HL-60 (cell line): ENCODE measurements at places on chromosomes 12 and 14.

DNA sequence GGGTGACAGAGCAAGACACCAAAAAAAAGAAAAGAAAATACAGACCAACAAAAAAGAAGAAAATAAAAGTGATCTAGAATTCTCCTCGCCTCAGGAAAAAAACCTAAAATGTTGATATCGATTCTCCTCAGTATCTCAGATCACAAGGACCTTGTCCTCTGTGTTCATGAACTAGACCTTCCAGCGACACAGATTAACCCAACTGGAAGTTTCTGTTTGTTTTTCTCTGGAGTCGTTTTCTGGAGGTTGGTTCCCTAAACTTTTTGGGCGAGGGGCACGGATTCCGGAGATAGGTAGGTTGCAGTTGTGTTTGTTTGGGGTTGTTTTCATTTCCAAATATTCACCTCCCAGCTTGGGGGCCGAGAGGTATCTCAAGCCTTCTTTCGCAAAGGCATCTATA lies 559 bp upstream of the RFC5 start:
- no peak for DNase-seq

- DNase-seq: no peak
These were observed 233.3 kb downstream of the NEDD1 start for GRCh38 chr12:97140355-97140754.

GRCh38 chr12:1093166-1093751 lies 102.2 kb downstream of the ERC1 start:
- no peak for DNase-seq

- DNase-seq: no peak
These were observed 203.2 kb downstream of the ZFP36L1 start for GRCh38 chr14:68589447-68590200.

DNA sequence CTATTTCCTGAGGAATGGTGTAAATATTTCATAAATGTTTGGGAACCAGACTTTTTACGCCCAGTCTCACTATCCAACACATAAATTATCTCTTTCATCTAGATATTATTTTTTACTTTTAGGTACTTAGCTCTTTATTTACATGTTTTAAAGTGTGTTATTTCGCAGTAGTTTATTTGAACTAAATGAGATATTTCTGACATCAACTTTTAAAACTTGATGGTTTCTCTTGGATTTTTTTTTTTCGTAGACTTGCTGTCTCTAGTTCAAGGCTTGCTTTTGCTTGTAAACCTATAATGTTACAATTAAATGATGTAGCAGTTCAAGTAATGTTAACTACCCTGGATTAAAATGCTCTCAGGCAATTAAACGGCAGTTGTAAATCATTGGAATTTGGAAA lies 241.7 kb upstream of the PDE3A start:
- DNase-seq: no peak

- no peak for DNase-seq
These were observed 29.1 kb downstream of the C14orf132 start for GRCh38 chr14:96067985-96068930.

DNA sequence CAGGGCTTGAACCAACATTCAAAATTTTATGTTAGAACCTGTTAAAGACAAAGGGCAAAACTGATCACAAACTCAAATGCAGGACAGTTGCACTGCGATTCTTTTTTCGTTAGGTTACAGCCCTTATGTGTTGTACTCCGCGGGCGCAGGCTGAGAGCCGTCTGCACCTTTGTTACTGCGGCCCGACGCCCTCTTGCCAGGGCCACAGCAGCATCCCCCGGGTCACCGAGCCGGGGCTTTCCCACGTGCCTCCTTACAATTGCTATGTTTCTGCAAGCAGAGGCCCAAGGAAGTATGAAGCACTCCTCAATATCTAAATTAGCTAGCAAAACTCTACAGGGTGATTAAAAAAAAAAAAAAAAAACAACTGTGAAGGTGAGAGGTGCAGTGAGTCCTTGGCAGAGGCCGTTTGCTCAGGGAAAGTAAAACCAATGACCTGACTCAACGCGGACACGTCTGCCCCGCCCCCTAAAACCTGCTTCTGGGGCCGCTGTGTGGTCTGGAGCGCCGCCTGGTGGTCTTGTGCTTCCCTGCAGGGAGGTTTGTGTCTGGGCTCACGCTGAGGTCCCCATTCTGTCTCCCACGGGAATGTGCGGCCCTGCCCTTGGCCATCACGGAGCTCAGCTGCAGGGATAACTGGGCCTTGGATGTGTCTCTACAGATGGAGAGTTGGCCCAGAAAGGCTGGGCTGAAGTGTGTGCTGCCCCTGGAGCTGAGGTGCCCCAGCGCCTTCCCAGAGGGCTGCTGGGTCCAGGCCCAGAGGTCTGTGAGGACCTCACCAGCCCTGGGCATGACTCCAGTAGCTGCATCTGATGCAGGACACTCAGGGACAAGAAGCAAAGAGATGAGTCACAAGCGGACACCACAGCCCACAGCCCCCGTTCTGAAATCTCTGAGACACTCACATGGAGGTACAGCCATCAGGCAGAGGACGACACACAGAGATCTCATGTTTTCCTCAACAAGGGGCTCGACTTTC lies 418.5 kb downstream of the TMEM121 start:
- DNase-seq: peak; percentile 13

DNA sequence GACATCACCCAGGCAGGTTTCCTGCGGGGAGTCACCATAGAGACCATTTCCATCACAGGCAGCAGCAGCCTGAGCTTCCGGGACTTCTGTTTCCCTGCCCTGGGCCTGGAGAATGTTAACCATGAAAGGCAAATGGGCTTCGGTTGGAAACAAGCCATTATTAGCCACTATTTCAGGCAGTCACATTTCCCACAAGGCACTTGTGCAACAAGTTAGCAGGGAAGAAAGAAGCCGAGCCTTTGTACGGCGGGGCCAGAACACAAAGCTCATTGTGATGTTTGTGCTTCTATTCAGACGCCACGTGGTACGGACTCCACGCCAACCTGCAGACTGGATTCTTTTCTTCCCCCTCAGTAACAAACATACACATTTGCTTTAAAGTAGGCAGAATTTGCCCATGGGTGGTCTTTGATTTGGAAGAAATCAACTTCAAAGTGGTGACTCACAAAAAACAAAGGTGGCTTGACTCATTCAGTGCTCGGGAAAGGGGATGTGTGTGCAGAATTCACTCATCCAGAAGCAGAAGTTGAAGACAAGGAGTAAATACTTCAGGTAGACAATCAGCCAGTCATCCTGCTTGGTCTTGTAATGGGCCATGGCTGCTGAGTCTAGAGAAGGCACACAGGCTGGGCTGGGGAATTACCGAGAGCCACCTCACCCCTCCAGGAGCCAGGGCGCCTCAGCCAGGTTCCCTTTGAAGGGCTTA lies 154.2 kb upstream of the PRMT8 start:
- no peak for DNase-seq

GRCh38 chr14:104220215-104221070 lies 82.1 kb downstream of the KIF26A start:
- no peak for DNase-seq

DNA sequence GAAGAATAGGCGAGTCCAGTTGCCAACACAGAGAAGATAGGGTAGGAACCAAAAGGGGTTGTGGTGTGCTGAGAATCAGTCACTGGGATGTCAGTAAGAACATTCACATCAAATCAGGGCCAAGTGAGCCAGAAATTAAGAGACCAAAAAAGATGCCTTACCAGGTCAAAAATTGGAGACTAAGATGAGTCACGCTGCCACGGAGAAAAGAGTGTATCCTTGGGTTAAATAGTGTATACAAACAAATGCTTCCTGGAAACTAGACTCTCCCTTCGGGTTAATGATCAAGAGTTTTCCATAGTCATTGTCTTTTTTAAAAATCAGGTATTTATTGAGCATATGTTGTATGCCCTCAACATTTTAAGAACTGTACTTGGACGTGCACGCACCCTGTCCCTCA lies 45.2 kb upstream of the BAZ1A start:
- DNase-seq: no peak

DNA sequence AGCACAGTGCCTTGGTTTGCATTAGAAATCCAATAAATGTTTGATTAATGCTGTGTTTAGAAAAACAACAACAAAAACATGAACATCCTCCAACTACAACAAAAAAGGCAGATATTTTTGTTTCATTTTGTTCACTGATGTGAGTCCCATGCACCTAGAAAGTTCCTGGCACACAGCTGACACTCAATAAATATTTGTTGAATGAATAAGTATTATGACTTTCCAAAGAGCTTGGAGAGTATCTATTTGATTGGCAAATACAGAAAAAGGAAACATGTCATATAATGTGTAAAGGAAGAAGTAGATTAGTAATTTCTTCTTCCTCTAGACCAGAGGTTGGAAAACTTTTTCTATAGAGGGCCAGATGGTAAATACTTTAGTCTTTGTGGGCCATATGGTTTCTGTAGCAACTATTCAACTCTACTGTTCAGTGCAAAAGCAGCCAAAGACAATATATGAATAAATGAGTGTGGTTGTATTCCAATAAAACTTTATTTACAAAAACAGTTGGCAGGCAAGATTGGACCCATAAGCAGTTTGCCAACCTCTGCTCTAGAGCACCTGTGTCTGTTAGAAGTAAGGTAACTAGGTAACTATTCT lies 312.3 kb upstream of the DIO2 start:
- DNase-seq: no peak

DNA sequence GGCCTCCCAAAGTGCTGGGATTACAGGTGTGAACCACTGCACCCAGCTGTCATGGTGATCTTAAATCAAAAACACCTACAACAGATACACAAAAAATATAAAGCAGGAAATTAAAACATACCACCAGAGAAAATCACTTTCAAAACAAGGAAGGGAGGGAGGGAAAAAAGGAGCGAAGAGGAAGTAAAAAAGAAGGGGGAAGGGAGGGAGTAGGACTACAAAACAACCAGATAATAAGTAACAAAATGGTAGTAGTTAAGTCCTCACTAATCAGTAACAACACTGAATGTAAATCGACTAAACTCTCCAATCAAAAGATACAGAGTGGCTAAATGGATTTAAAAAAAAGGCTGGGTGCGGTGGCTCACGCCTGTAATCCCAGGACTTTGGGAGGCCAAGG lies 89.0 kb downstream of the SH2B3 start:
- DNase-seq: no peak

- DNase-seq: no peak
These were observed 11.3 kb downstream of the SAV1 start for GRCh38 chr14:50656776-50657175.

DNA sequence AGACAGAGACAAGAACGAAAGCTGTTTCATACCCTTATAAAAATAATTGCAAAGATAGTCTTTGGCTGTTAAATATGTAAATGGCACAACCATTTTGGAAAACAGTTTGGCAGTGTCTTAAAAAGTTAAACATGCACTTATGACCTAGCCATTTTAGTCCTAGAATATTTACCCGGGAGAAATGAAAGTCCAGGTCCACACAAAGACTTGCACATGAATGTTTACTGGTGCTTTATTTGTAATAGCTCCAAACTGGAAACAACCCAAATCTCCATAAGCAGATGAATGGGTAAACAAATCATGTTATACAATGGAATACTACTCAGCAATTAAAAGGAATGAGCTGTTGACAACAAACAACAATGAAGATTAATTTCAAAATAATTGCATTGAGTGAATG lies 380.4 kb downstream of the ETNK1 start:
- DNase-seq: no peak

DNA sequence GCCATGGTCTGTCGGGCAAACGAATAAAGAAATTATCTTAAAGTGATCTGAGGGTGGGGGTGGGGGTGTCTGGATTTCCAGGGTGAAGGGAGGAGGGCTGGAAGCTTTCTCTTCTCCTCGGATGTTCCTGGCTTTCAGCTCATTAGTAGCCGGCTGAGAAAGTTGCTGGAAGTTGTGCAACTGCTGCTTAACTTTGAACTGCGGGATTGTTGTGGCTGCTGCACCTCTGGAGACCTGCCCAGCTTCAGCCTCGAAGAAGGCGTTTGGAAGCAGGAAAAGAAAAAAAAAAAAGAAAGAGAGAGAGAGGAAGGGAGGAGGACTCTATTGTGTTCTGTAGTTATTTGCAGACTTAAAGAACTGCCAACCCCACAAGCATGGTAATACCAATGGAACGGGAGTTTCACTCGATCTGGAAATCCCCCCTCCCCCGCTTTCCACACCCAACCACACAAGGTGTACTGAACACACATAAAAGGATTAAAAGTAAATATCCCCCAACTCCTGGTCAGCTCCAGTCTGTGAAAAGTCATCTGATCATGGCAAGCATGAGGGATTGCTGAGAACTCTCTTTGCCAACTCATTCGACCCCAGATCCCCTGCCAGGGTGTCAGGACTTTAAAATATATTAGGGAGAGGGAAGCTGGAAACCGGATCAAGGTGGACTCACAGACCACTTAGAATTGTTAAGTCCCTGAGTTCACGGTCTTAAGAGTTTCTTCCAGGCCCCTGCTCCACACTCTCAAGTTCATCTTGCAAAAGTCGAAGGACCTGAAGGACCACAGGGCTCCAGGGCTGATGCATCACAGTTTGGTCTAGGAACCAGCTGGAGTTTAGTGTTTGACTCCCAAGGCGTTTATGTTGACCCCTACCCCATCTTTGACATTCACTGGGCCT lies at the start of gene RASSF9:
RASSF9 (minus strand) TSS at position 213 of the 894 bp plus-strand sequence; CDS start at position 5, 208 bp downstream.
- no peak for DNase-seq

- no peak for DNase-seq
These were observed 24.4 kb downstream of the DHRS2 start for GRCh38 chr14:23660290-23661226.

GRCh38 chr14:72965249-72965648 lies 39.0 kb downstream of the DCAF4 start:
- no peak for DNase-seq

DNA sequence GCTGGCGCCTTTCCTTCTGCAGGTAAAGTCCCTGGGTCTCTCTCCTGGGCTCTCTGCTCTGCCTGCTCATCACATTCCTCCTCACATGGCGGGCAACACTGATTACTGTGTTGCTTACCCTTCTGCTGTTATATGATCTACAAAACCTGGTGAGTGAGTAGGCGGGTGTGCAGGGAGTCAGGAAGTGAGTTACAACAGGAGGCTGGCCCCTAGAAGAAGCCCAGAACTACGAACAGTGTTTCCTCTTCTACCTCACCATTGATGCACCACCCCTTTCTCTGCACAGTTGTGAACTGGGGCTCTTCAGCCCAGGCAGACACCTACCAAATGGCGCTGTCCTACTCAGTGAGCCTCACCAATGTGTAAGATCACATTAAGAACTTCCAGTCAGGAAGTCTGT lies 4.9 kb upstream of the KLHL33 start:
- no peak for DNase-seq

DNA sequence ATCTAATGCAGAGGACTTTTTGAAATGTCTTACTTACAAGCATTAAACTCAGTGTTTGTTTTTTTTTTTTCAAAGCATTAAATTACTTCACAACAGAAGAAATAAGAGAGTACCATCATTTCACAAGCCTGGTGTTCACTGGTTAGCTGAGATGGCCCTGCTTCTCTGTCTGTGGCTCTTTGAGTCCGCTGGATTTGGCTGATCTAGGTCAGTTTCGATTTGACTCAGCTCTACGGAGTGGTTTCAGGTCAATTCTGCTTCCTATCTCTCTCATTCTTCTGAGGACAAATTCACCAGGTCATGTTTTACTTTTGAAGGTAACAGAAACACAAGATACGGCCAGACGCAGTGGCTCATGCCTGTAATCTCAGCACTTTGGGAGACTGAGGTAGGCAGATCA lies 1066.1 kb downstream of the FLRT2 start:
- DNase-seq: no peak
